CD4-positive, alpha-beta memory T cell (primary cell): ENCODE measurements at places on chromosomes 13 and 19. TPM values are rescaled to one million over a fixed set of nuclear protein-coding genes. Genes with fewer than 3 reads are reported as not detected.
A peak's percentile ranks its signal among the peaks of the same experiment; 100 is the strongest.

DNA sequence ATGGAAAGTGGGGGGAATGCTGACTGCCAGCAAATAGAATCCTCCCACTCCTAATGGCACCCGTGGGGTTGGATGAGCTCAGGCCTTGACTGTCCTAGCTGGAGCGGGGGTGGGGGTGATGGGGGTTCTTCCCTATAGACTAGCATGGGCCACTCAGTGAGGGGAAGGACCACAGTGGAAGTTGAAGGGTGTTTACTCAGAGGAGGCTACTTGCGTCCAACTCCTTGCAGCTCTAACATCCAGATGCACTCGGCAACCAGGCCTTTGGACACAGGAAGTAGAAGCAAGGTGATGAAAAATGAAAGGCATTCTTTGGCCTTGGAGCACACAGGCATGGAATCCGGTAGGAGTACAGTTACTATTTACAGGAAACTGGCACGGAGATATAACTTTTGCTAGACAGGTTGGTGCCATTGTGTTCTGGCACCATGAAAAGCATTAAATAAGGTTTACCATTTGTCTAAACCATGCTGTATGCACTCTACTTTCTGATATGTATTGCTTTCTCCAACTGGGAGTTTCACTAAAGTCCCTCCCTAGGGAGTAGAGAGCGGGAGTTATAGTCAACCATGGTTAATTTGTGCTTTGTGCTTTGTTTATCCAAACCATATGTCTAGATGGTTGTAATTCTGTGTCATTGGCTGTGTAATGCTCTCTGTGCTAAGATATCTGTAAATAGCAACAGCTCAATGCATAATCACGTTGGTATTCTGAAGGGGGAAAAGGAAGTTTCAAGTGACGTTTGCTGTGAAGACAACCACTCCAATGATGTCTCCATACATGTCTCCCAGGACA lies 125.3 kb downstream of the TSHZ3 start:
- H3K27me3 ChIP-seq = no peaks in the 10 kb centered on the region
- peaks cover 5% of the 10 kb centered on the region for H3K4me1 ChIP-seq
- no peak for DNase-seq

DNA sequence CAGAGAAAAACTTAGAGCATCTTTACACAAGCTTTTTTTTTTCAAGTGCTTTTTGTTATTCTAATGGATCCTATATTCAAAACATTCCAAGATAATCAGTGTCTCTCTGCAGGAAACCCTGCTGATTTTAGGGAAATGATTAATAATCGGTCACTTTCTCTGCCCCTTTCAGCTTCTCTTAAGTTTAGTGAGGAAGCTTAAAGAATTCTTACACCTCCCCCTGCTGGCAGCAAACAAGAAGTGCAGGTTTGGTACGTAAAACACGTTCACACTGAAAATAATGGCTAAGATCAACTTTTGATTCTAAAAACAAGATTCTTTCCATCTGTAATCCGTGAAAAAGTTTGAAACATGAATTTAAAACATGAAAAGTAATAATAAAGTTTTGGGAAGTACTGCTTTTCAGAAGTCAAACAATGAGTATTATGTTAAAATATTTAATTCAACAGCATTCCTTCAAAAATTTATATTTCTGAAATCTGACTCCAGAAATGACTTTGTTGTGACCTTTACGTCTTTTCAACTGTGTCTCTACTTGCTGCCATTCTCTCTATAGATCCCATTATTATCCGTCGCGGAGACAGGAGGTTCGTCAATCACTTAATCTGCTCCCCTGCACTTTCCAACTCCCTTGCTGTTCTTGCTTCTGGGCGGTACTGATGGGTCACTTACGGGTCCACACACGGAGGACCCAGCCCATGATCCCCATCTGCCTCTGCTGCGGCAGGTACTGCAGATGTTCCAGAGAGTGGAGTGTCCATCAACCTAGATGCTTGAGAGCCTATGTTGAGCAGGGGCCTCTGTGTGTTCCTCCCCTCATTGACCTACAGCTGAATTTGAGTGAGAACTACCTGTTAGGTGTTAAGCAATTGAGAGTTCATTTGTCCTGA lies 203.1 kb upstream of the EDNRB start:
- DNase-seq = peak; percentile 40
- no peak overlapping the region for H3K27ac ChIP-seq
- no peaks in the 10 kb centered on the region for H3K27me3 ChIP-seq
- H3K4me1 ChIP-seq = no peaks in the 10 kb centered on the region
- no peak overlapping the region for H3K4me3 ChIP-seq
- H3K36me3 ChIP-seq = no peaks in the 10 kb centered on the region

DNA sequence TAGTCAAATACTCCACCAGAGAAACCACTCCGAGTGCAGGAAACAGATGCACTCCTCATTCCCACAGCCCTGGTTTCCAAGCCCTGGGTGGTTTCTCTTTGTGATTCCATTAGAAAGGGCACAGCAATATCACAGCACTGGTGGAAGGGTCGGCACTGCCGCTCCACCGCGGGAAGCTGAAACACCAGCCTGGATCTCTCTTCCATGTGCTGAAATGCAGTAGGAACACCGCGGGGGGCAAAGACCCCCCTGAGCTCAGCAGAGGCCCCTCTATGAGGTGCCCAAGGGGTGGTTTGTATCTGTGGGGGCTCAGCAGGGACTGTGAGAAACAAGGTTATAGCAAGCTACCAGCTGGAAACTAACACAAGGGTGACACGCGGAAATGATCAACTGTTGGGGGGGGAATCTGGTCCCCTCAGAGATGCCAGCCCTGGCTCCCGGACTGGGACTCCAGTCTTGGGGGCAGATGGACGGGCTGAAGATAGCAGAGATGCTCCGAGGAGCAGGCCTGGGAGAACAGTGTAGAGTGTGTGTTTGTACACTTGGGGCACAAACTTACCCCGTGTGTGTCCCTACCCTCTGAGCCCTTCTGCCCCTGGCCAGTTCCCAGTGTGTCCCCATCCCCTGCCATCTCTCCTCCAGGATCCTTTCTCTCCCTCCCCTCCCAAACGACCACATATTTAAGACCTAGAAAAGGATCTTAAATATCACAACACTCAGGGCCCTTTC lies 1.8 kb downstream of the ZFR2 start:
- no peak for DNase-seq
- no peak overlapping the region for H3K27ac ChIP-seq
- H3K4me1 ChIP-seq = no peaks in the 10 kb centered on the region
- H3K36me3 ChIP-seq = no peaks in the 10 kb centered on the region
- no peak overlapping the region for H3K4me3 ChIP-seq
- H3K27me3 ChIP-seq = peaks cover 17% of the 10 kb centered on the region

- no peak overlapping the region for H3K4me3 ChIP-seq
- DNase-seq = no peak
- no peaks in the 10 kb centered on the region for H3K27me3 ChIP-seq
- no peaks in the 10 kb centered on the region for H3K36me3 ChIP-seq
- no peaks in the 10 kb centered on the region for H3K4me1 ChIP-seq
- no peak overlapping the region for H3K27ac ChIP-seq
These were observed 31.2 kb downstream of the IGFL2 start for GRCh38 chr19:46179076-46179759.

- no peak for DNase-seq
- H3K4me3 ChIP-seq = no peak overlapping the region
These were observed 1384.3 kb upstream of the PCDH20 start for GRCh38 chr13:62799931-62800436.

TEX101 gene
- not detected for total RNA-seq

DNA sequence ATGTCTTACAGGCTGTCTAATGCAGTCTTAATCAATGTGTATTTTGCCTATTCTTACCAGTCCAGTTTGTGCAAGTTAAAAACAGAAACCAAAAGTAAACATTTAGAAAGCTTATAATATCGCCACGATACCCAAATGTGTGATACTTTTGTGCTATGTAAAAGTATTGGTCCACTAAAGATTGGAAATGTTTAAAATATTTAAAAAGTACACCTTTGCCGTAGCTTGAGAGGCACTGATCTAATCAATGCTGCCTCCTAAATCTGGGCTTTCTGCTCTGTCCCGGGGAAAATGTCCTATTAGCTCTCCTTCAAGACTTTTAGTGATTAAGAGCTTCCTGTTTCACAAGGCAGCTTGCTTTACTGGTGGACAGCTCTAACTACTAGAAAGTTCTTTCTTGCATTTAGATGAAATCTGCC lies 64.7 kb downstream of the DNAJC15 start:
- peak overlapping the region; percentile 37 for H3K27ac ChIP-seq
- H3K27me3 ChIP-seq = no peaks in the 10 kb centered on the region
- no peaks in the 10 kb centered on the region for H3K4me1 ChIP-seq
- H3K36me3 ChIP-seq = no peaks in the 10 kb centered on the region
- peak overlapping the region; percentile 34 for H3K4me3 ChIP-seq

DNA sequence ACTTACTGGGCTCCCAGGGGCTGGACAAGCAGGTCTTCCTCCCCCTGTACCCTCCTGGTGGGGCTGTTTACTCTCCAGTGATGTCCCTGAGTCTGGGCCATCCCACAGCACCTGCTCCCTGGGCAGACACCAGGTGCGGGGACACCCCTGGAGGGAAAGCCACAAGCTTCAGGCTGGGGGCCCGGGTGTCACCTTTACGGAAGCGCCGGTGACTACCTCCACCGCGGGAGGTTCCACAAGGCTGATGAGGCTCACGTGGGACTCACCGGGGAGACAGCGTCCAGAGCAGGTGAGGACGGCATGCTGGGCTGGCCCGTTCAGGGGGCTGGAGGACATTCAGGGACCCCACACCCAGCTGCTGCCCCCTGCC lies 24.9 kb downstream of the NFILZ start:
- no peaks in the 10 kb centered on the region for H3K36me3 ChIP-seq
- no peak overlapping the region for H3K27ac ChIP-seq
- H3K27me3 ChIP-seq = no peaks in the 10 kb centered on the region
- no peak overlapping the region for H3K4me3 ChIP-seq
- peak; percentile 17 for DNase-seq

FCER2 gene
- not detected for total RNA-seq

- H3K27ac ChIP-seq = no peak overlapping the region
- H3K4me3 ChIP-seq = no peak overlapping the region
These were observed 3.1 kb upstream of the TSHZ3 start for GRCh38 chr19:31352296-31352781.

MAB21L1 gene
- total RNA-seq = not detected
